Camera-type eye (tissue), 1 donor: ENCODE measurements at places on chromosomes 13 and 19. TPM values are rescaled to one million over a fixed set of nuclear protein-coding genes. Genes with fewer than 3 reads are reported as not detected.

LPAR2 gene
- total RNA-seq: 15.4 TPM

UHRF1 gene
- total RNA-seq: 28.5 TPM

CBLC gene
- 1.1 TPM for total RNA-seq

IGSF23 gene
- total RNA-seq: not detected

ZNF507 gene
- 48.2 TPM for total RNA-seq

PRX gene
- 13.4 TPM for total RNA-seq

KLF1 gene
- 2.1 TPM for total RNA-seq

PRR22 gene
- 0.38 TPM for total RNA-seq

IZUMO2 gene
- total RNA-seq: not detected

ABHD8 gene
- total RNA-seq: 25.3 TPM

CXCL17 gene
- 6.6 TPM for total RNA-seq

CALR3 gene
- total RNA-seq: not detected

GRWD1 gene
- total RNA-seq: 26.2 TPM

JSRP1 gene
- total RNA-seq: 5.2 TPM

KLF5 gene
- 18.0 TPM for total RNA-seq

NLRP9 gene
- total RNA-seq: not detected
